ENCODE measurements at places on chromosomes 7 and 10.

- DNase-seq: no peak
These were observed 8.3 kb downstream of the ATOH7 start for GRCh38 chr10:68223535-68224165.

DNA sequence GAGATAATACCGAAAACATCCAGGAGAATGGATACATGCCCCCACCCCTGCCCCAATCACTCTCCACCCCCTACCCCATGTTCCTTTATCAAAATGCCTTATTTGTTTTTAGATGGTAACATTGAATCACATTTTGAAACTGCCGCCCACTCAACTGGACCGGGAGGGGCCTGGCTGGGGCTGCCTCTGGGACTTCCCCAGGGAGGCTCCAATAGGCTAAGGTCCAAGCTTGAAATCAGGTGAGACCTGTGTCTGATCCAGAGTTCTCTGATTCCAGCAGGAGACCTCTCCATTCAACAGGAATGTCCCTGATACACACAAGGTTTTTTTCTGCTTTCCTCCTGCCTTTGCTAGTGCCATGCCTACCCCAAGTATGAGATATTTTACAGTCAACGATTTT, 43.8 kb upstream of the ACSL5 start:
- no peak for DNase-seq

DNA sequence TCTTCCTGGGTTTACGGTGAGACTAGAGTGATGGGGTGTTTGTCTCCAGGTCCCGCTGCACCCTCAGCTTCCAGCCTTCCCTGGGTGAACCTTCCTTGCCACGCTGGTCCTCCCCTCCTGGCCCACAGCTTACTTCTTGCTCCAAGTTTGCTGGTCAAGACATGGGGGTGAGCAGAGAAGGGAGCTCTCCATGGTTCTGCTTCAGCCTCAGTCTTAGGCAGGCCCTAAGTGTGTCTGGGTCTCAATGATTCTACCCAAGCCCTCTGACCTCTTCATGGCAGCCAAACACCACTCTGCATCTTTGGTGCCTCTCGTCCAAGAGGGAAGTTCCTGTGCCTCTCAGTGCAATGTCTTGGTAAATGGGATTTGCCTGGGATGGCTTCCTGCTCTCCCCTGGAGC, 356.5 kb upstream of the KLF6 start:
- no peak for DNase-seq

DNA sequence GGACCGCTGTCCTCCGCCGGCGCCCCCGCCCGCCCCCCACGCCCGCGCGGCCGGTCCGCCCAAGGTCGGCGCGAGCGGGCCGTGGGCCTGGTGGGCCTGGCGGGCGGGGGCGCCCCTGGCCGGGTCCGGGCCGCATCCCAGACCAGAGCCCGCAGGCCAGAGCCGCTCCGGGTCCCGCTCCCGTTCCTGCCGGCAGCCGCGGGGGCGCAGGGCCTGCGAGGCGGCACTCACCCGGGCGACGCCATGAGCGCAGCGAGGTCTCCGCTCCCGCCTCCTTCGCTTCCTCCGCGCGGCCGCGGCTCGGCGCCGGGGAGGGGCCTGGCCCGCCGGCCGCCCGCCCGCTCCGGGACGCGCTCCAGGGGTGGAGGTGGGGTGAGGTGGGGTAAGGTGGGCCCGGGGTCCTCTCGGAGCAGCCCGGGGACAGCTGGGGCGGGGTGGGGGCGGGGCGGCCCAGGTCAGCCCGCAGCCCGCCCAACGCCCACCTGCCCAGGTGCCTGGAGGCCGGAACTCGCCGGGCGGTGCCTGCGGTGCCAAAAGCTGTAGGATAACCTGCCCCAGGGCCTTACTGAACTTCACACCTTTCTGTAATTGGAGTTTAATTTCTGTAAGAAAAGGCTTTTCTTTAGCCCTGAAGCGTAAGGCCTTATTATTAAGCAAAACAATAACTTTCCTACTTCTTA, at the start of gene URGCP:
Gene URGCP, minus strand, starts transcription at position 266 of the 680 bp plus-strand sequence. Its CDS starts 21 bp downstream, at position 245.
- peak; percentile 13 for DNase-seq

DNA sequence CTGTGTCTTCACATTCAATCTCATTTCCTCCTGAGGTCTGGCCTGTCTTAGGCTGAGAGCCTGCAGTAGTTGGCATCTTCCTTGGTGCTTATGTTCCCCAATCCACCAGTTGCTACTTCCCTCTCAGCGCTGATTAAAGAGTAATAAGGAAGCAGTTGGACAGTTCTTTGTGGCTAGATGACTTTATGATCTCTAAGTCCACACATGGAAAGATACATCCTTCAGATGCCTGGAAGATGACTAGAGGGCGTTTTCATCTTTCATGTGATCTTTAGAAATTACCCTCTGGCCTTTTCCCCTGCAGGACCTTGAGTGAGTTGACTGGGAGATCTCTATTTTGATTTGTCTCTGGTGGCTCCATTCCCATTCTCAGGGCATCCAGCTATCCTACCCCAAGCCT, 204.5 kb downstream of the GRM3 start:
- no peak for DNase-seq

DNA sequence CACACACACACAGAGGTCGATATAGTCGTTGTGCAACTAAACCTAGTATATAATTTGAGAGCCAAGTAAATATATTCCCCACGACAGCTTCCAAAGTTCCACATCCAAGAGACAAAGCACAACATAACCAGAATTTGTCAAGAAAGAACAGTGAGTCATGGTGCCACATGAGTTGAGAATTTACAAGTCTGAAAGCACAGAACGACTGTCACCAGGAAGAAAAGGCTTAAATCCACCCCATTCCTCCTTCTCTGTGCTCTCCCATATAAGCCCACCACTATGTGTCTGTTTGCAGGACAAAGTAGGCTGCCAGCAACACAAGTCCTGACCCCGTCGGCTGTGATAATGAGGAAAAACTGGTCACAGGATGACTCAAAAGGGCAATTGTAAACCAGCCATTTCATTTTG, 32.8 kb downstream of the GSAP start:
- no peak for DNase-seq

GRCh38 chr10:86646532-86646931, 7.8 kb upstream of the OPN4 start:
- DNase-seq: no peak

DNA sequence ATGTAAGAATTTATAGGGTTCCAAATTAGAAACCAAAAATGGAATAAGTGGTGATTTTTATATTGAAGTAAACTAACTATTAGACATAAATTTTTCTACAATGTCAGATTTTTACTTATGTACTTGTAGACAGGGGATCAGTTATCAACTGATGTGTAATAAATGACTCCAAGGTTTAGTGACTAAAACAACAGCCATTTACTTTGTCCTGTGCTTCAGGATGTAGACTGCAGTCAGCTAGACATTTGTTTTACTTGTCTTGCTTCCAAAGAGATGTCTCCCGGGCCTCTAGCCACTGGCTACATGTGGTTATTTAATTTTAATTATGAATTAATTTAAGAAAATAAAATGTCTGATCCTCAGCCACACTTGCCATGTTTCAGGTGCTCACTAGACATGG, 249.7 kb upstream of the IGFBP3 start:
- no peak for DNase-seq

DNA sequence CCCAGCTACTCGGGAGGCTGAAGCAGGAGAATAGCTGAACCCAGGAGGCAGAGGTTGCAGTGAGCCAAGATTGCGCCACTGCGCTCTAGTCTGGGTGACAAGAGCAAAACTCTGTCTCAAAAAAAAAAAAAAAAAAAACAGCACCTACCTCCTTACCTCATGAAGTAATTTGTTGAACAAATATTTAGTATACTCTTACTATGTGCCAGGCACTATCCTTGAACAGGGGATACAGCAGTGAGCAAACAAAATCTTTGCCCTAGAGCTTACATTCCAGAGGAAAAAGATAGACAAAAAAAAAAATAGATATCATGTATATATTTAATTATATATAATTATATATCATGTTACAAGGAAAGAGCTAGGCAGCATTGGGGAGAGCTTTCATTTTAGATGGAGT, 36.4 kb upstream of the HERPUD2 start:
- no peak for DNase-seq

DNA sequence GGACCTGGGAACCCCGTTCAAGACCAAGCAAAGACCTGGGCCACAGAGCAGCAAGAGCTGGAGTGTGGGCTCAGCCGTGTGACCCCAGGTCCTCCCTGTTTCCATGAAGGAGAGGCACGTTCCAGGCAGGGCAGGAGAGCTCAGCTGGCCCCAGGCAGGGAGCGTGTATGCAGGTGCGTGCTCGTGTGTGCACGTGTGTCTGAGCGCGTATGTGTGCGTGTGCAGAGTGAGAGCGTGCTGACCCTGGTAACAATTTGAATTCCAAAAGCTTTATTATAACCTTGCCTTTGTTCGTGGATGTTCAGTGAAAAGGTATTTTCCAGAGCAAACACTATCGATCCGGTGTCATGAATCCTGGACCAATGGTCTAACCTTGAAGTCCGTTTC, 54.6 kb downstream of the FOXL3 start:
- no peak for DNase-seq

- no peak for DNase-seq
These were observed 92.0 kb upstream of the PRSS58 start for GRCh38 chr7:142349670-142350405.

DNA sequence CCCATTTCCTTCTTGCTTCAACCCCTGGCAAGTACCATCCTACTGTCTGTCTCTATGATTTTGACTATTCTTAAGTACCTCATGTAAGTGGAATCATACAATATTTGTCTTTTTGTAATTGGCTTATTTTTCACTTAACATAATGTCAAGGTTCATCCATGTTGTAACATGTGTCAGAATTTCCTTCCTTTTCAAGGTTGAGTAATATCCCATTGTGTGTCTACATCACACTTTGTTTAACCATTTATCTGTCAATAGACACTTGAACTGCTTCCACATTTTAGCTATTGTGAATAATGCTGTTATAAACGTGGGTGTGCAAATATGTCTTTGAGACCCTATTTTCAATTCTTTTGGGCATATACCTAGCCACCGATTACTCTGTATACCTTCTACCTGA, 14.0 kb upstream of the CDK14 start:
- DNase-seq: no peak

- no peak for DNase-seq
These were observed 34.5 kb downstream of the ZNF775 start for GRCh38 chr7:150413640-150414081.

GRCh38 chr7:111210996-111211395, 120.1 kb downstream of the LRRN3 start:
- no peak for DNase-seq

GRCh38 chr7:33845991-33846509, 59.3 kb upstream of the BMPER start:
- DNase-seq: no peak

GRCh38 chr10:49609006-49609282, 1.2 kb upstream of the SLC18A3 start:
- DNase-seq: no peak

DNA sequence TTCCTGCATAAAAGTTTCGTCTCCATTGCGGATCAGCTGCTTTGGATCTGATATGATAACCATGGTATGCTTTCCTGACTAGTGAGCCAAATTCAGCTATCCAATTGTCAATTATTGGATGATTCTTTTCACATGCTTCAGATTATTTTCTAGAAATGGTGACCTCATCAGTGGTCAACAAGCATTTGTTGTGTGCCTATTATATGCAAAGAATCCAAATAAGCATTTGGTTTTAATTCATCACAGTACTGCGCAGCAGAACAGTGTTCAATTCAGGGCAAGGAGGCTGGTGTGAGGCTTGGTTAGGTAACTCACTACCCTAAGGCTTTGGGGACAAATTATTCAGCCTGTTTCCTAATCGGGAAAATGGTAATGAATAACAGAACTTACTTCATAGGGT, 200.5 kb downstream of the SKAP2 start:
- DNase-seq: no peak

DNA sequence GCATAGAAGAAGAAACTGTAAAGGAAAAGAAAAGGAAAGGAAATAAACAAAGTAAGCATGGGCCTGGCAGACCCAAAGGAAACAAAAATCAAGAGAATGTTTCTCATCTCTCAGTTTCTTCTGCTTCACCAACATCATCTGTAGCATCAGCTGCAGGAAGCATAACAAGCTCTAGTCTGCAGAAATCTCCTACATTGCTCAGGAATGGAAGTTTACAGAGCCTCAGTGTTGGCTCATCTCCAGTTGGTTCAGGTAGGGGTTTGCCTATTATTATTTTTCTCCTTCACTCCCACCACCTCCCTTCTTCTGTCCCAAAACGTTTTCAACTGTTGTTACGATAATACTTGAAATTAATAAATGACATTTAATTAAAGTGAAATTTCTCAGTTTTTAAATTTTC, 139.6 kb downstream of the MLLT10 start:
- no peak for DNase-seq

DNA sequence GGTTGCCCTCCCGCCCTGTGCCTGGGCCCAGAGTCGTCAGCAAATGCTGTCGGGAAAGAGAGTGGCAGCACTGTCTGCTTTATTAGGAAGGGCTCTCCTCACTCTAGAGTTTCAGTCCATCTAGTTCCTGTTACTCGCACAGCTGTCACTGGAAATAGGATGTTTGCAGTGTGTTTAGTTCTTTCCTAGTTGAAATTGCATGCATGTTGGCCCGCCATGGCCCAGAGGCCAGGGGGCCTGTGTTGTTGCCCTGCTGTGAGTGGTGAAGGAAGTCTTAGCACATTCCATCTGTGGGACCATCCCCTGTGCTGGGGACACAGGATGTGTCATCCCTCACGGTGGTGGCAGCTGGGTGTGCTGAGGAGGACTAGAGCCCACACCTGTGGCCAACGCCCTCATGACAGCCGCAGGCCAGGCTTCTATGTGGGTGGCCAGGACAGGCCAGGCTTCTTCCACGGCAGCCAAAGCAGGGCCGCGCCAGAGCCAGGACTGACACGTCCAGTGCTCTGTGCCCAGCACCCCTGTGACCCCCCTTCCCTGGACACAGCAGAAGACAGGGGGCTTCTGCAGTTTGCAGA, 45.4 kb downstream of the ZNF467 start:
- no peak for DNase-seq

DNA sequence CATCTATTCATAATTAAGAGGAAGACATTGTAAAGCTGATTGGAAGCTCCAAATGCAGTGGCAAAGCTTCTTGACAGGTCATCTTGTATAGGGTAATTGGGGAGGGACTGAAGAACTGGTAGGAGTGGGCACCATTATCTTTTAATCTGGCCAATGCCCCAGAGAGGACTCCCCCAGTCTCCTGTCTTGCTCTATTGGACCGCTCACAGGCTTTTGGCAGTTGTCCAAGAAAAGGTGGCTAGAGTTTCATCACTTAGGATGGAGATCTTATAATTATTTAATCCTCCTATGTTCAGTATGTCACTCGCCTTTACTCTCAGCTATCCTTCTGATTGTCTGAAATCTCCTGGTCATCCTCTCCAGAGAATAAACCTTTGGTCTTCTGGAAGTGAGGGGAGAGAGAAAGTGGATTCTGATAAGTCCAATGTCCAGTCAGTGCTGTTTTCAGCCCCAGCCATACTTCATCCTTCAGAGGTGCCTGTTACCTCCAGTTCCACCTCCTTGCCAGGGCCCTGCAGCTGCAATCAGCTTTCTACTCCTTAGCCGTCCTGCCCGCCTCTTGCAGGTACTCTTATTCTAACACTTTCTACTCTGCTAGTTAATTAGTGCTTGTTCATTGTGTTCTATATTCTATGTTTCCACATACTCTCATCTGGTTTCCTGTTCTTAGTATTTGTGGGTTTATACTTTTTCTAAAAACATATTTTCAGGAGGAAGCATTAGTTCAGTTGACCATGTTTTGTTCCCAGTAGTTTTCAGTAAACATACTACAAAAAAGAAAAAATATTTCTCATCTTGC, 241.6 kb downstream of the NSUN6 start:
- DNase-seq: no peak

GRCh38 chr7:30771880-30772425, 736 bp downstream of the MINDY4 start:
- no peak for DNase-seq

Measured in cortex of kidney (tissue), 1 donor.